Left colon (tissue), 2 donors: ENCODE measurements at places on chromosomes 11 and 22.

DNA sequence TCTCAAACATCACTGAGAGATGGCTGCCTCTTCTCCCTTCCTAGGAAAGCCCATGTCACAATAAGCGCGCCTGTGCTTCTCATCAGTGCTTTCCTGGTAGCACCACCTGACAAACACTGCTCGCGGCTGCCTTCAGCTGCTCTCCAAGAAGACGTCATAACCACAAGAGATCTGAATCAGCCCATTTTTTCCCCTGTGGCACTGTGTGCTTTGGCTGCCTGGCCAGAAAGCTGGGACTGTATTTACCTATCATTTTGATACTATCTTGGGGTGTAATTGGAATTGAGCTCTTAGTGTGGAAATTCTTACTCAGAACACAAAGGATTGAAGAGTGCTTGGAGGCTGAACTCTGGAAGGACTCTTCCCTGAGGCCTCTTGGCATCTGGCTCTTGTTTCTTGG, 50.3 kb upstream of the EHF start:
- DNase-seq = no peak

GRCh38 chr11:132154781-132155180, 784.4 kb downstream of the NTM start:
- DNase-seq = no peak

- no peak for DNase-seq
These were observed 1.6 kb upstream of the B4GAT1 start for GRCh38 chr11:66349084-66349386.

DNA sequence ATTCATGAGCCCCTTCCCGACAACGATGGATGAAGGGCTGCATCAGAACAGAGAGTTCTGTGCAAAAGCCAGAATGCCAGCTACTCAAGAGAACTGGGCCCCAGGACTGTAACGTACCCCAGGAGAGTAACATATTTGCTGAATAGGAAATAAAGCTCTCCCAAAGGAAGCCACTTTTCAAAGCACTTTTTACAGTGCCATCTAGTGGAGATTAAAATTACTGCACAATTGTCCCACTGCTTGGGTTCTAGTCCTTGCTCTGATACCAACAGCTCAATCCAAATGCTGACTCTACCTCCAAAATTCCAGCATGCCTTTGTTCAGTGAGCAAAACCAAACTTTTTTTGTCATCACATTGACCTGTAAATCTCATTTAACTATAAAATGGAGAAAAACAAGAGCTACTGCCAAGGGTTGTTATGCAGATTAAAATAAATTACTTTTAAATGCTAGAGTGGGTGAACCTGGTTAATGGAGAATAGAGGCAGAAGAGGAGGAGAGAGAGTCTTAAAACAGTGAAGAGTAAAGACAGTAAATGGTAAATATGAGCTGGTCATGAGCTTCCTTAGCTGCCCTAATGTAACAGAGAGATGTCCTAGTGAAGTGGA, 87.6 kb upstream of the FSHB start:
- DNase-seq = no peak

DNA sequence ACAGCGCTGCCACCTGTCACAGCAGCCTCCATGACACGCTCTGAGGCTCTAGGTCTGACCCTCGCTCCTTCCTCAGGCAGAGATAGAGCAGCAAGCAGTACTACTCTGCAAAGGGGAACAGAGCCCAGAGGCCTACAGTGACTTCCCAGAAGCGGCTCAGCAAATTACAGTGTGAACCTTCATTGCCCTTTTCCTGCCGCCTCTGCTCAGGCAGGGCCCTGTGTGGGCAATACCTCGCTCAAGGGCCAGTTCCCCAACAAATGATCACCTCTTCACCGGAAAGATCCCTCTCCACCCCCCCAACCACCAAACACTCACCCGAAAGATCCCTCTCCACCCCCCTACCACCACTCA, 12.3 kb downstream of the KIAA0930 start:
- DNase-seq = no peak

- no peak for DNase-seq
These were observed 31.9 kb downstream of the IL18BP start for GRCh38 chr11:72030472-72031045.

DNA sequence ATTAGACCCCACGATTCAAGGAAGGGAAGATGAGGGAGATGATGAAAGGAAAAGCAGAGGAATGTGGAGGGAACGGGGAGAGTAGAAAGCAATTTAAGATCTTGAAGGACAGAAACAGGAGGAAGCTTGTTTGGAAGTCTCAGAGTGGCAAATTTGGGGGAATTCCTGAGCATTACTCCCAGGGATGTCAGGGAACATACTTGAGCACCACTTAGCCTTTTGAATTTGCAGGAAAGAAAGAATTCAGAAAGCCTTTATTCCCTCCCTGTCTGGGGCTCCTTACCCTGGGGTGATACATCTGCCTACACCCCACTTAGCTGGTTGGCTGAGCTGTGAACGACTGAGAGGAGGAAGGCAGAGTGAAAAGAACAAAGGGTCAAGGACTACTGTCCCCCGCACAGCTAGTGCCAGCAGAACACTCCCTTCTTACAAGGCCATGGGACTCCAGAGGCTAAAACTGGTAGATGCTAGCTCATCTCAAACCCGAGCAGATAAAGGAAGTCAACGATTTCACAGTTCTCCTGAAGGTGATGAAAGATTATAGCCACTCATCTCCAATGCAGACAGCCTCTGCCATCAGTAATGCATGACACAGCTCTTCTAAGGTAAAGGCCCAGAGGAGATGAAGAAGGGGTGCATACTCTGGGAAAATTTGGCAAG, 84.0 kb upstream of the AKIP1 start:
- DNase-seq = no peak

- no peak for DNase-seq
These were observed 16.2 kb downstream of the RSPH14 start for GRCh38 chr22:23125512-23126103.

- DNase-seq = no peak
These were observed 2.5 kb upstream of the FXYD6 start for GRCh38 chr11:117878939-117879475.
